ENCODE measurements at places on chromosomes 3 and 15.

GRCh38 chr3:14512281-14512941 lies 27.7 kb downstream of the GRIP2 start:
- no peak for DNase-seq

DNA sequence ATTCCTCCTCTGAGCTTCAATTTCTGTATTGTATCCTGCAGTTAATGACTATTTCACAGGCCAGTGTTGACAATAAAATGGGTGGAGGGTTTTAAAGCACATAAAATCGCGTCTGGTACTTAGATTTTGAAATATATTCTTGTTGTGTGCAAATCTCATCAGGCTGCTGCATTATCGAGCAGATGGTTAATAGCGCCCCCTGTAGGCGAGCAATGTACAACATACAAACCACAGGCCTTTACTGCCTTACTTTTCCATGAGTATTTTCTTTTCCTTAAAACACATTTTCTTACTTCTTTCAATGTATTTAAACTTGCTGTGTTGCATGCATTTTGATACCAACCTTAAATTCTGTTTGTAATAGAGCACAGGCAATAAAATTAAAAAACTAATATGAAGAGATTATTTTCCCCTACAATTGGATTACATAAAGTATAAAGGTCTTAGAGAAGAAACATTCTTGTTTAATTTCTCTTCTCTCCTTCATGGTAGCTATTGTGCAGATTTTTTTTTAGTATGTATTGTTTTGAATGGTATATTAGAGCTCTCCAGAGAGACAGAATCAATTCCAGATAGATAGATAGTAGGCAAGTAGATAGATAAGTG lies 608.4 kb downstream of the CADM2 start:
- DNase-seq, result peak; percentile 10

- peak; percentile 16 for DNase-seq
Observed at GRCh38 chr3:48899273-48899672, 591 bp upstream of the SLC25A20 start.

GRCh38 chr3:45042162-45042561 lies 16.1 kb downstream of the CLEC3B start:
- DNase-seq, result no peak
